Heart right ventricle (tissue), 16 donors: ENCODE measurements at places on chromosomes 16 and 17. TPM values are rescaled to one million over a fixed set of nuclear protein-coding genes. Genes with fewer than 3 reads are reported as not detected.
A peak's percentile ranks its signal among the peaks of the same experiment; 100 is the strongest.

- H3K27ac ChIP-seq, result no peak overlapping the region
- DNase-seq, result no peak
- H3K36me3 ChIP-seq, result no peaks in the 10 kb centered on the region
- no peaks in the 10 kb centered on the region for H3K27me3 ChIP-seq
- H3K4me1 ChIP-seq, result peaks cover 27% of the 10 kb centered on the region
- no peak overlapping the region for H3K4me3 ChIP-seq
Measured at GRCh38 chr17:3974138-3974687, 10.0 kb upstream of the ATP2A3 start.

- no peak overlapping the region for H3K27ac ChIP-seq
- H3K27me3 ChIP-seq, result no peaks in the 10 kb centered on the region
Measured at GRCh38 chr16:80509872-80510271, 30.9 kb upstream of the DYNLRB2 start.

GRCh38 chr16:4917117-4917516 is 19.8 kb downstream of the PPL start:
- no peaks in the 10 kb centered on the region for H3K4me1 ChIP-seq
- H3K27ac ChIP-seq, result no peak overlapping the region
- H3K36me3 ChIP-seq, result no peaks in the 10 kb centered on the region

GRCh38 chr16:87238361-87238715 is 78.9 kb downstream of the C16orf95 start:
- no peak for DNase-seq
- no peaks in the 10 kb centered on the region for H3K36me3 ChIP-seq
- no peaks in the 10 kb centered on the region for H3K4me1 ChIP-seq
- H3K4me3 ChIP-seq, result no peak overlapping the region
- H3K27me3 ChIP-seq, result peaks cover 9% of the 10 kb centered on the region
- H3K27ac ChIP-seq, result no peak overlapping the region

- H3K4me3 ChIP-seq, result no peak overlapping the region
- no peaks in the 10 kb centered on the region for H3K4me1 ChIP-seq
- peak; percentile 22 for DNase-seq
- H3K27ac ChIP-seq, result no peak overlapping the region
Measured at GRCh38 chr16:71542377-71542776, 16.2 kb downstream of the CHST4 start.

GRCh38 chr17:80742581-80743180 is 198.0 kb downstream of the RPTOR start:
- H3K4me1 ChIP-seq, result no peaks in the 10 kb centered on the region
- no peaks in the 10 kb centered on the region for H3K36me3 ChIP-seq
- no peak for DNase-seq
- H3K27ac ChIP-seq, result no peak overlapping the region
- no peaks in the 10 kb centered on the region for H3K27me3 ChIP-seq

DNA sequence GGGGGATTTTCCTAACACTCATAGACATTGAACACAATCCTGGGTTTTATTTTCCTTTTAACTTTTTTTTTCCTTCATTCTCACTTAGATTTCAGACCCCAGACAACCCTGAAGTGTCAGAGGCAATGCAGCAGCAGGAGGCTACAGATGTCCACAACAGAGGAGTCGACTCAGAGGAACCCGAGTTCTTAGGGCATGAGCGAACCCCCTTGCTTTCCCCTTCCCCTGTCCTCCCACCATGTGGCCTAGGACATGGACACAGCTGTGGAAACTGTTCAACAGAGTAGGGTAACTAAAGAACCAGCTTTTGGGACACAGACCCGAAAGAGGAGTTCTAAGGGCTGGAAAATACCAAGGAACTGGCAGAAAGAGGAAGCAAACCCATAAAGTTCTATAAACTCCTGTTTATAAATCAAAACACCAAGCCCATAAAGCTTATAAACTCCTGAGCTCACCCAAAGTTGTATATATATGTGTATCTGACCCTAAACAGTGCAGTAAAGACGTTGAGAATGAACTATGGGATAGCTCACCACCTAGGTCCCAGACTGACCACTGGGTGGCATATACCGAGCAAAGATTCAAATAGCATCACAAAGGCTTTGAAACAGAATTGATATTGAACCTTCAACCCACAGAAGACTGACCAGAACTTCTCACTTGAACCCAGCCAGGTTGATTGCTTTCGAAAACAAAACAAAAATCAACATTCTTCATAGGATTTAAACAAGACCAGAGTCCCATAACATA is 33.9 kb downstream of the CMTM4 start:
- DNase-seq, result no peak
- peaks cover 32% of the 10 kb centered on the region for H3K4me1 ChIP-seq
- no peaks in the 10 kb centered on the region for H3K27me3 ChIP-seq
- no peak overlapping the region for H3K27ac ChIP-seq
- no peaks in the 10 kb centered on the region for H3K36me3 ChIP-seq

DNA sequence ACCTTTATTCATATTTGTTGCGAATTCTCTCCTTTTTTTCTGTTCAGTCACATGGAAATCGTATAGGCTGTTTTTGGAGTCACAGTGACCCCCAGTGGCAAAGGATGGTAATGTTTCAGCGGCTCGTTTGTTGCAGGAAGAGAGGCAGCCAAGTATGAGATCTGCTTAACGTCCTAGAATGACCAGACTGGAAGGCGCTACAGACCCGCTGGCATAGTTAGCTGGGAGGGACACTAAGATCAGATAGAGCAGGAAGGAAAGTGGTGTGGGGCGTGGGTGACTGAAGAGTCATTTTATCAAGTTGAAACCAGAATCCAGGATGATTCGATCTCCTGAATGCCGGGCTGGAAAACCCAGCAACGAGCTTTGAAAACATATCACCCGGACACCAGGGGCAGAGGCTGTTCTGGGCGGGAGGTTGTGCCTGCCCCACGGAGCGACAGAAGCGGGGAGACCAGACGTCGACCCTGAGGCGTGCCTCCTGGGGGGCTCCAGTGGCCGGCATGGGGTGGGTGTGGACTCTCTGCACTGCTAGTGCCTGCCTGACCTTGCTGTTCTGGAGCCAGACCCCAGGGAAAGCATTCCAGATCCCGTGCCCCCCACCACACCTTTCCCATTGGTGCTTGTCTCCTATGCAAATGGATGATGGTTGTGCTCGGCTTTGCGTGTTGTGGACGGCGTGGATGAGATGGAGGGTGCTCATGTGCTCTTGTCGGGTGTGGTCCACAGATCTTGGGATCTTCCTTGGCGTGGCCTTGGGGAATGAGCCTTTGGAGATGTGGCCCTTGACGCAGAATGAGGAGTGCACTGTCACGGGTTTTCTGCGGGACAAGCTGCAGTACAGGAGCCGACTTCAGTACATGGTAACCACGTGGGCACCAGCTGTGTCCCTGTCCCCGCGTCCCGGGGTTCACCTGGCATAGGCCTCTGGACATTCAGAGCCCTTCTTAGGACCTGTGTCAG is 7.7 kb downstream of the IL34 start:
- H3K27me3 ChIP-seq, result no peaks in the 10 kb centered on the region
- peak overlapping the region; percentile 38 for H3K4me3 ChIP-seq
- DNase-seq, result peak; percentile 82
- H3K36me3 ChIP-seq, result no peaks in the 10 kb centered on the region
- H3K4me1 ChIP-seq, result peaks cover 9% of the 10 kb centered on the region
- H3K27ac ChIP-seq, result peak overlapping the region; percentile 44

GRCh38 chr16:51556694-51557340 is 405.7 kb upstream of the SALL1 start:
- H3K27ac ChIP-seq, result no peak overlapping the region
- H3K36me3 ChIP-seq, result no peaks in the 10 kb centered on the region
- H3K27me3 ChIP-seq, result no peaks in the 10 kb centered on the region
- H3K4me1 ChIP-seq, result no peaks in the 10 kb centered on the region
- DNase-seq, result no peak
- no peak overlapping the region for H3K4me3 ChIP-seq

GRCh38 chr17:66885417-66885816 is 50.5 kb downstream of the CACNG5 start:
- H3K4me1 ChIP-seq, result no peaks in the 10 kb centered on the region
- H3K27me3 ChIP-seq, result no peaks in the 10 kb centered on the region
- no peaks in the 10 kb centered on the region for H3K36me3 ChIP-seq
- no peak overlapping the region for H3K4me3 ChIP-seq
- no peak for DNase-seq

- H3K27ac ChIP-seq, result peak overlapping the region; percentile 55
- DNase-seq, result no peak
- H3K27me3 ChIP-seq, result no peaks in the 10 kb centered on the region
Measured at GRCh38 chr17:65544672-65545071, 16.8 kb downstream of the AXIN2 start.

- no peaks in the 10 kb centered on the region for H3K27me3 ChIP-seq
Measured at GRCh38 chr17:2545393-2545792, 33.7 kb upstream of the METTL16 start.

DNA sequence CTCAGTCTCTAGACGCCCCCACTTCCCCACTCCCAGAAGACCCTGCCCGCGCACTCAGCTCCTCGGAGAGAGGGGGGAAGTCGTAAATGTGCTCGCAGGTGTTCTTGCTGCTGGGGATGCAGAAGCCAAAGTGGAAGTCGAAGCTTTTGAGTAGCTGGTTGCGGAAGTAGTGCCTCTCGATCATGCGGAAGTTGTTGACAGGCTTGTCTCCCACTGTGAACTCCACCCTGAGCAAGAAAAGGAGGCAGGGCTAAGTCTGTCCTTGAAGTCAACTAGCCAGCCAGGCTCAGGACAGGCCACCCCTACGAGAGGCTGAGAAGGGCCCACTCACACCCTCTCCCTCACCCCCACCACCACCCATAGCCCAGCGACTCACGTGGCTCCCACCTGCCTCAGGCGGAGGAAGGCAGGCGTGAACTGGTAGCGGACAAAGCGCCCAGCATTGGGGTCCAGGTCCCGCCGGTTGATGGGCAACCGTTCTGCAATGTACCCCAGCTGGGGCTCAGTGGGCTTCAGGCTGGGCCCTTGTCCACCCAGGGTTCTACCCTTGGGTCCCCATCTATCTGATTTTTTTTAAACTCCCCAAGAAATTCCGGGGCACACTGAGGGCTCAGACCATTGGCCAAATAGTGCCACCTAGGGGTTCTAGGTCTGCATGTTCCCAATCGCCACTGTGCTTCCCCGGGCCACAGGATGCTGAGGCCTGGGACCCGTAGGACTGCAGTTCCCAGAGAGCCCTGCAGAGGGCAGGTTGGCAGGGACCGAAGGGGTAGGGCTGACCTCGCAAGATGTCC is 4.6 kb downstream of the UNC119 start:
- peaks cover 18% of the 10 kb centered on the region for H3K36me3 ChIP-seq
- H3K27ac ChIP-seq, result no peak overlapping the region
- H3K4me3 ChIP-seq, result no peak overlapping the region
- H3K27me3 ChIP-seq, result no peaks in the 10 kb centered on the region
- DNase-seq, result peak; percentile 79
- peaks cover 9% of the 10 kb centered on the region for H3K4me1 ChIP-seq

- no peak for DNase-seq
- no peaks in the 10 kb centered on the region for H3K27me3 ChIP-seq
- no peak overlapping the region for H3K27ac ChIP-seq
- H3K36me3 ChIP-seq, result no peaks in the 10 kb centered on the region
Measured at GRCh38 chr17:80667462-80668277, 123.0 kb downstream of the RPTOR start.

GRCh38 chr17:70865993-70866804 is 696.9 kb downstream of the KCNJ2 start:
- no peak overlapping the region for H3K27ac ChIP-seq
- DNase-seq, result no peak
- H3K36me3 ChIP-seq, result no peaks in the 10 kb centered on the region
- H3K4me3 ChIP-seq, result no peak overlapping the region

DNA sequence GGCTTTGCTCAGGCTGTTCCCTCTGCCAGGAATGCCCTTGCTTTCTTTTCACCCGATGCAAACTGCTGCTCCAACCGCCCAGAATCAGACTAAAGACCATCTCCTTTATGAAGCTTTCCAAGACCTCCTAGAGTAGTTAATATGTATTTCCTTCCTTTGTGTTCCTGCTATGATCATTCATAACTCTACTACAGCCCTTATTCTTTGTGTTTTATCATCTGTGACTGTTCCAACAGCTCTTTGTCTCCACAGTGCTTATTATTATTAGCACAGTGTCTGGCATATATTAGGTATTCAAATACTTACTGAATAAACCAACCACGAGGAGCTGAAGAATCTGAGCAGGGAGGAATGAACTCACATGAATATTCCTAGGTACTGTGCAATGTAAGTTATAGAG is 7.6 kb downstream of the PSME3IP1 start:
- peaks cover 5% of the 10 kb centered on the region for H3K36me3 ChIP-seq
- no peaks in the 10 kb centered on the region for H3K27me3 ChIP-seq
- H3K4me3 ChIP-seq, result no peak overlapping the region
- no peak for DNase-seq
- peaks cover 5% of the 10 kb centered on the region for H3K4me1 ChIP-seq
- no peak overlapping the region for H3K27ac ChIP-seq

GRCh38 chr16:89274561-89275283 is 57.2 kb downstream of the ZNF778 start:
- H3K27ac ChIP-seq, result no peak overlapping the region
- no peaks in the 10 kb centered on the region for H3K4me1 ChIP-seq
- H3K36me3 ChIP-seq, result peaks cover 22% of the 10 kb centered on the region
- no peaks in the 10 kb centered on the region for H3K27me3 ChIP-seq
- DNase-seq, result no peak

KRT27 gene
- total RNA-seq, result not detected

ZNF423 gene
- total RNA-seq, result 6.8 TPM

EPX gene
- total RNA-seq, result not detected

MT4 gene
- total RNA-seq, result not detected

RRN3 gene
- 24.3 TPM for total RNA-seq

RAB37 gene
- 1.5 TPM for total RNA-seq

CD300E gene
- 0.74 TPM for total RNA-seq

HSD17B2 gene
- not detected for total RNA-seq

KDM6B gene
- 26.4 TPM for total RNA-seq
